Stromal cell of bone marrow (primary cell): ENCODE measurements at places on chromosomes 7 and 10.

DNA sequence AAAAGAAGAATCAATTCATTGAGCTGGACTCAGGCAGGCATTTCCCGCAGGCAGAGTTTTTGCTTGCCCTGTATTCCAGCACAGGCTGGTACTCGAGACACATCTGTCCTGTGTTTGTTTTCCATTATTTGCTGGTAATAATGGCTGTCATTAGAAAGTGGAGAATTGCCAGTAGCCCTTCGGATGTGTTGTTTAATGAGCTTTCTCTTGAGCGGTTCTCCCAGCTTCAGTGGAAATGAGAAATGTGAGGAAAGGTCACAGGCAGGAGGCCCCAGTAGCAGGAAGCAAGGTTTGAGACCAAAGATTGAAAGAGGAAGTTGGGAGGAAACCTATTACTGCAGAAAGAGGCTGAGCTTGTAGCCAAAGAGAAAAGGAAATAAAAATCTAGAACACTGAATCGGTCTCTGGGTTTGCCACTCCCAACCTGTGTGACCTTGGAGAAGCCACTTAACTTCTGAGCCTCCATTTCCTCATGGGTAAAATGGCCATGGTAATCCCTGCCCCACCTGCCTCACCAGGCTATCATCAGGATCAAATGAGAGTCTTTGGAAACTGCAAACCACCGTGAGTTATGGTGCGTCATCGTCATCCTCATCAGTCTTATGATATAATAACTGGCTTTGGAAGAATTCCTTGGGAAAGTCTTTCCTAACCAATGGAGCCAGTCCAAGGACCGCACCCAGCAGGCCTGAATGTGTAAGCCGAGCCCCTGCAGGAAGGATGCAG, 67.7 kb downstream of the TACR2 start:
- DNase-seq, result peak; percentile 96

GRCh38 chr10:97333351-97333600, 1.3 kb downstream of the FRAT2 start:
- DNase-seq, result no peak

DNA sequence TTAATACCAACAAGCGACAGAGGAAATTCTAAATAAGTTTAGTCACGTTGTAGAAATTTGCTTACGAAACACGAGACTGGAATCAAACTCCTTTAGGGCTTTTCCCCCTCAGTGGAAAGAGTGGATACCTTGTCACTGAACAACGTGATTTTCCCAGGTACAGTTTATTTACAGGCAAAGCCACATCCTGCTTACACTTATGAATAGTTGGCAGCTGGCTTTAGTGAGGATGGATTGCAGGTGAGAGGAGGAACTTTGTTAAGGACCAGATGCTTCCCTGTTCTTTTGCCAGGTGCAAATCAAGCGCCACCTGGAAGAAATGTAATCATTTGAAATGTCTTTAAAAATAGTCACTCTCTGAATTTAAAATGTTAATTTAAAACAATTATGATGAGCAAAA, 282.4 kb downstream of the ADARB2 start:
- DNase-seq, result no peak

DNA sequence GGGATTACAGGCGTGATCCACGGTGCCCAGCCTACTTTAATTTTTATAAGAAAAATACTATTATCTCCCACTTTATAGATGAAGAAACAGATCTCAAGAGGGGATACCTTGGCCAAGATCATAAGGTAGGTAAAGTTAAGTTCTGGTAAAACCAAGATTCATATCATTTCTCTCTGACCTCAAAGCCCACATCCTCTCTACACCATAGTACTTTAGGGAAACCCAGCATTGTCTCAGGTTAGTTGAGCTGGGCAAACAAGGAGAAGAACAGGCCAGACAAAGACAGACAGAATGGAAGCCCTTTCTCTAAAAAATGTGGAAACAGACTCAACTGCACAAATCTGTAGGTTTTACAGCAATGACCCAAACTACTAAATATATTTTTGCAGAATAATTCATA, 197.7 kb upstream of the FRMD4A start:
- DNase-seq, result no peak

DNA sequence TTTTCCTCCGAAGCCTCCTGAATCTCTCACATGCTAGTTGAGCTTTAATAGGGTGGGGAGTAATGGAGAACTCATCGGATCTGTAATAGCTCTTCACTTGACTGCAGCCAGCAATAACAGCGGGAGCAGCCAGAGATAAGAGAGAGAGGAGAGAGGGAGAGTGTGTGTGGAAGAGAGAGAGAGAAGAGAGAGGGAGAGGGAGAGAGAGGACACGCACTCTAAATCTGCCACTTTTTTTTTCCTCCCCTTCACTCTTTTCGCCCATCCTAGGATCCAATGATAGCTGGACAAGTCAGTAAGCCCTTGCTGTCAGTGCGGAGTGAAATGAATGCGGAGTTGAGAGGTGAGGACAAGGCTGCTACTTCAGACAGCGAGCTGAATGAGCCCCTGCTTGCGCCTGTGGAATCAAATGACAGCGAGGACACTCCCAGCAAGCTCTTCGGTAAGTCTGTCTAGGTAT, 107.9 kb downstream of the POU6F2 start:
- DNase-seq, result no peak

DNA sequence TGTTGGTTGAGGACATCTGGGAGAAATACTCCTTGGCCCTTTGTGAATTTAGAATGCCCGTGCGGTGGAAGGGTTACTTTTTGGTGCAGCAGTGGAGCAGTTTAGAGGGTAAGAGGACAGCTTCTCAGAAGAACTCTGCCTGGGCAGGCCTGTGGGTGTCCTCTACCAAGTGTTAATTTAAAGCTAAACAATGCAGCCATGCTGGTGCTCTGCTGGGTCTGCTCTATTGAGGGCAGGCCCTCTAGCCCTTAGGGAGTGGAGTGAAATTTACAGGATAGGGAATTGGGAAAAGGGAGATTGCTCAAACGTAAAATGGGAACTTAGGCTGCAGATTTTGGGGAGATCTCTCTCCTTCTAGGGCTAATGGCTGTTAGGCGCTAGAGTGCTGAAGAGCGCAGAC, 22.1 kb downstream of the BLNK start:
- DNase-seq, result no peak

GRCh38 chr7:116674508-116675173, 2.6 kb downstream of the MET start:
- DNase-seq, result no peak

DNA sequence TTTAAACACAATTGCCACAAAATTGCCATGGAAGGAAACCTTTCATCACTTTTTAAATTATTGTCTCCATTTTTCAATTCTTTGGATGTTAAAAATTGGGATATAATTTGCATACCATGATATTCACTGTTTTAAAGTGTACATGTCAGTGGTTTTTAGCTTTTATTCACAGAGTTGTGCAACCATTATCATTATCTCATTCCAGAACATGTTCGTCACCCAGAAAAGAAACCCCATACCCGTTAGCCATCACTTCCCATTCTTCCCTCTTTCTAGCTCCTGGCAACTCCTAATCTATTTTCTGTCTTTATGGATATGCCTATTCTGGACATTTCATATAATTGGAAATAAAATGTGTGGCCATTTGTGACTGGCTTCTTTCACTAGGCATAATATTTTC, 260.3 kb upstream of the FERD3L start:
- peak; percentile 43 for DNase-seq

- no peak for DNase-seq
Measured at GRCh38 chr10:90988802-90989201, 67.9 kb upstream of the ANKRD1 start.

DNA sequence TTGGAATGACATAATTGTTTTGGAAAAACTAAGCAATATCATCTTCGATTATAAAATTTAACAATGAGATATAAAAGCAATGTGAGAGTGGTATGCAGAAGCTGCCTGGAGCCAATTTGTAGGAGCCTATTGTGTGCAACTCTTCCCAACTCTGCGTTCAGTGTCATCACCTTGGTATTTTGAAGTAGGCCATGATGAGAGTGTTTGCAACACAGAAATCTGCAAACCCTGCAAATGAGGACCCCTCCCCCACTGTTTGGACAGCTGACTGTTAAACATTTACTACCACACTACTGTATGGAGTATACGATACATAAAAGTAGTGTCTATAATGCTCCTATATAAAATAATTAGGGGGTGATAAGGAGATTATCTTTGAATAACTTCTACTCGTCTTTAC, 531.3 kb downstream of the ATRNL1 start:
- DNase-seq, result no peak

- DNase-seq, result no peak
Measured at GRCh38 chr7:17365775-17366174, 67.3 kb downstream of the AHR start.

- no peak for DNase-seq
Measured at GRCh38 chr10:119233123-119233820, 25.9 kb downstream of the GRK5 start.

- no peak for DNase-seq
Measured at GRCh38 chr10:110751850-110752249, 107.7 kb downstream of the RBM20 start.

DNA sequence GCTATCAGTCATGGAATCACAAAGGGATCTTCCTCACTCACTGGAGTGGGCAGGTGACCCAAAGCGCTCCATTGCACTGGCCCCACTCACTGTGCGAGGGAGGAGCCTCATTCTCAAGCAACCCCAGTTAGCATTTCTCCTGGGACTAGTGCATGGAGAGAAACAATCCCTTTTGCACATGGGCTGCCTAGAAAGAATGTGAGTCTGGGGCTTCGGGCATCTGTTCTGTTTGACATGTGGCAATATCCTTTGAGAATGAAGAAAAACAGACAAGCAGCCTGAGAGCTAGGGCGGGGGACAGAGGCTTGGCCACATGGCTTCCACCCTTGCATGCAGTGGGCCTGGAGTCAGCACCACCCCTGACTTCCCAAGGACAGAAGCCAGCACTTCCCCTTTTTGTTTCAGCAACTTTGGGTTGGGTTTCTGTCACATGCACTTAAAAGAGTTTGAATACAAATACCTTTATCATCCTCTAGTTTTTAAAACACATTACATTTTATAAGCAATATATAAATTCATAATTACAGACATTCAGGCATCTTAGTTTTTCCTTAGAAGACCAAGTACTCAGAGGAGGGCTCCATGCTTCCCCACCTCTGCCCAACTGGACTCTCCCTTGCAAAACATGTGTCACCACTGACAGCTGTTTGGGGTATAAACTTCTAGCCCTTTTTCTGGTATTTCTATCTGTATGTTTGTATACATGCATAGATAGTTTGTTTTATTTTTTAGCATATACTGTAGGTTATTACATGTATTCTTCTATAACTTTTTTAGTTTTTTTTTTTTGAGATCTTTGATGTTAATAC, 73.8 kb downstream of the RBM20 start:
- no peak for DNase-seq

DNA sequence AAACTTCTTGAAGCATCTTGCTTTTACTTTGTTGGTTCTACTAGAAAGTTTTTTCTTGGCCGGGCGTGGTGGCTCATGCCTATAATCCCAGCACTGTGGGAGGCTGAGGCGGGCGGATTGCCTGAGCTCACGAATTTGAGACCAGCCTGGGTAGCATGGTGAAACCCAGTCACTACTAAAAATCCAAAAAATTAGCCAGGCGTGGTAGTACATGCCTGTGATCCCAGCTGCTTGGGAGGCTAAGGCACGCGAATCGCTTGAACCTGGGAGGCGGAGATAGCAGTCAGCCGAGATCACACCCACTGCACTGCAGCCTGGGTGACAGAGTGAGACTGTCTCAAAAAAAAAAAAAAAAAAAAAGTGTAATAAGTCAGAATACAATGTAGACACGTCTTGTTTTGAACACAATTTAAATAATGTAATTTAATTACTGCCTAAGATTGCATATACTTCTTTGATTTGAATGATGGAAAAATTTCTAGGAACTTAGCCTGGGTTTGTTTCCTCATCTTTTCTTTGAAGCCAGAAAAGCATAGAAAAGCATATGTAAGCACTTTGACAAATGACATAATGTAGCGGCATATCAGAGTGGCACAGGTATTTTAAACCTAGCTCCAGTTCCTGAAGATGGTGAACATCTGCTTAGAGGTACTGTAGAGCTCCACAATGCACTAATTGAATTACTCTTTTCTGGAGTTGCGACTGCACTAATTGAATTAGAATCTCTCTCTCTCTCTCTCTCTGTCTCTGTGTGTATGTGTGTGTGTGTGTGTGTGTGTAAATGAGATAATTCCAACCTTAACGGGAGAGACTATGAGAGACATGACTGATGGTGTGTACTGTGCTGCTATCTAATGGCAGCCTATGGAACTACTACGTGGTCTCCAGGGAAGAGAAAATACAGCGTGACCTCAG, 87.8 kb downstream of the BTRC start:
- peak; percentile 33 for DNase-seq

GRCh38 chr7:11193131-11193867, 219.6 kb downstream of the PHF14 start:
- peak; percentile 55 for DNase-seq
